HTR-8/SVneo (cell line): ENCODE measurements at places on chromosomes 2 and 18.
A peak's percentile ranks its signal among the peaks of the same experiment; 100 is the strongest.

DNA sequence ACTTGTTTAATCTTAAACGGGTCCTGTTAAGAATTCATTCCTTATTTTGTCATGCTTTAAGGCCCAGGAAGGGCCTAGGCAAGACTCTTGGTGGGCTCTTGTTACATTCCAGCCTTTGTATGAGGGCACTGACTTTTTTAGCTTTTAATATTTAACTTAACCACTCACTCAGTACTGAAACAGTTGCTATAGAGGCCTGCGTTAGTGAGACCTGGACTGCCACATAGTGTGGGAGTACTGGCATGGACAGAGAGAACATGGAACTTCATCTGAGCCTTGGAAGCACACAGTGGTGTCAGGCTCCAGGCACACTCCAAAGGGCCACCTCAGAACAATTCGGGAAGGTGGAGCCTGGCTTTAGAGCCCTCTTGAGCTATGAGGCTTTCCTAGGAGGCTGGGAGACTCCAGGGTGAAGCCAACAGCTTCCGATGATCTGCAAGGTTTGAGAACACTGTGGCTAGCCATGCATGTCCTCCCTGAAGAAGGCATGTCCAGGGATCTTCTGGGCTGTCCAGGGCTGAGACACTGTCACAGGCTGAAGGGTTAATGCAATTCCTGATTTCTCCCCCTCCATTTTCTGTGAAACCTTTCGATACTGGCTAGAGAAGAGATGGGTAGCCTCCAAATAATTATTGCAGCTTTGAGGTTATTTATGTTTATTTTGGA is 155.4 kb upstream of the ACAA2 start:
- DNase-seq: no peak

DNA sequence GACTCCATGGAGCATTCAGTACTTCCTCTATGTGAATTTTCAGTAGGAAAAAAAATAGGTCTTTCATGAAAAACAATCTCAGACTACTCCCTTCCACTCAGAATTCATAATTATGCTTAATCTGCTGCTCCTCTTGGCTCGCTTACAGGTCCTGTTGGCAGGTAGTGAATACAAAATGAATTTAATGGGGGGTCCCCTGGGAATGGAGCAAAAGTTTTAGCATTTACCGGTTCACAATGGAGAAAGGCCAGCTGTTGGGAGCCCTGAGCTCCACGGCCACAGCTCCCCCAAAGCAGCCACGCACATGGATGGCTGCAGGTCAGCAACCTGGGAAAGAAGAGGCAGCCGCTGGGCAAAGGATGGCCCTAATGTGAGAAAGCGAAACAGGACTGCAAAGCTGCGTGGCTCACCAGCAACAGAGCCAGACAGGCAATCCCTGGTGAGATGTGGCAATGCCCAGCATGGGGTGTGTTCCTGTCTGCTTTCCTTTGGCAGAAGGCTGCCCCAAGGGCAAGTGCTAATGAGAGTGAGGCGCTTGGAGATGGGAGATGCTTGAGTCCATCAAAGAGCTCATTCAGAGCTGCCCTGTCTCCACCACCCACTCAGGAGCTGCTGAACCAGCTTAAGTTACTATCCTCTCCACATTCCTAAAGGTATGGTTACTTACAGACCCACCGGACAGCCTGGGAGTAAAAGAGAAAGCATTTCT is 447.4 kb downstream of the EPHA4 start:
- DNase-seq: no peak

- DNase-seq: peak; percentile 45
These were observed 105.9 kb downstream of the RBMS1 start for GRCh38 chr2:160387558-160388262.

DNA sequence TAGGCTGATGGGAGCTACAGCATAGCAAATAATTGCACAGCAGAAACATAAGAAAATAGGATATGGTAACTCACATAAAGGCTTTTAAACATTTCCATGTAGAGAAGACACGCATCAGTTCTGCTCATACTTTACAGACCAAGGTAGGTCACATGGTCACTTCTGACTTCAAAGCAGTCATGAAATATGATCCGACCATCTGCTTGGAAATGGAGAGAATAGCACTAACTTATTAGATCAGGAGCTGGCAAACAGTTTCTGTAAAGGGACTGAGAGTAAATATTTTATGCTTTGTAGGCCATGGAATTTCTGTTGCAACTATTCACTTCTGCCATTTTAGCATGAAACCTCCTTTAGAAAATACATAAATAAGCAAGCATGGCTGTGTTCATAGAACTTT is 936.6 kb upstream of the FANCL start:
- no peak for DNase-seq

GRCh38 chr18:37307181-37307580 is 258.4 kb downstream of the CELF4 start:
- DNase-seq: no peak

- no peak for DNase-seq
These were observed 35.5 kb downstream of the ITGA6 start for GRCh38 chr2:172462849-172463381.

DNA sequence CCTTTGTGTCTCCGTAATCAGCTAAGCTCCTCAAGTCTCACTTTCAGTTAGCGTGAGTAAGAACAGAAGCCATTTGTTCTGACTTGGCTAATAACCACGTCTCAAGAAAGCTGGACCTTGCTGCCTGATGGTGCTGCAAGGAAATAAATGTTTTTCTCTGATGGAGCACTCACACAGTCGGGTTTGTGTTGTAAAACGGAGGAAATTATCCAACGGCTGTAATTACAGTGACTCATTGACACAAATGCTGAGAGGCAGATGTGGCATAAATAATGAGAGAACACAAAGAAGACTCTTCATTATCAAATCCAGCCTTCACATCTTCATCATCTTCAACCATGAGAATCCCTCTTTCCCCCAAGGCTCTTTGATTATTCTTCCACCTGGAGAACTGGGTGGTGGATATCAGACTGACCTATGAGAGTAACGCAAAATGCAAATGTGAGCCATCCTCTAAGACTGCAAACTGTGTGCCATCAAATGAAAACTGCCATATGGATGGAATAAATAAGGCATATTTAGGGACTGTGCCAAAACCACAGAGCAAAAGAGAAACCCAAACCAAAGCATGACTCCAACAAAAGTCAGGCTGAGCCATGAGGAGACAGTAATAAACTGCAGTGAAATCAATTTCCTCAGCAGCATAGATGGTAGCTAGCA is 252.6 kb downstream of the RND3 start:
- peak; percentile 10 for DNase-seq
